ENCODE measurements at places on chromosomes 2 and 18. TPM values are rescaled to one million over a fixed set of nuclear protein-coding genes. Genes with fewer than 3 reads are reported as not detected.
A peak's percentile ranks its signal among the peaks of the same experiment; 100 is the strongest.

GRCh38 chr2:236998758-236999157, 86.9 kb upstream of the COPS8 start:
- no peak for DNase-seq

- no peak for DNase-seq
Observed at GRCh38 chr18:67525328-67526099, 9.0 kb upstream of the DSEL start.

- peak; percentile 46 for DNase-seq
Observed at GRCh38 chr2:96875498-96876268, 5.8 kb upstream of the SEMA4C start.

DNA sequence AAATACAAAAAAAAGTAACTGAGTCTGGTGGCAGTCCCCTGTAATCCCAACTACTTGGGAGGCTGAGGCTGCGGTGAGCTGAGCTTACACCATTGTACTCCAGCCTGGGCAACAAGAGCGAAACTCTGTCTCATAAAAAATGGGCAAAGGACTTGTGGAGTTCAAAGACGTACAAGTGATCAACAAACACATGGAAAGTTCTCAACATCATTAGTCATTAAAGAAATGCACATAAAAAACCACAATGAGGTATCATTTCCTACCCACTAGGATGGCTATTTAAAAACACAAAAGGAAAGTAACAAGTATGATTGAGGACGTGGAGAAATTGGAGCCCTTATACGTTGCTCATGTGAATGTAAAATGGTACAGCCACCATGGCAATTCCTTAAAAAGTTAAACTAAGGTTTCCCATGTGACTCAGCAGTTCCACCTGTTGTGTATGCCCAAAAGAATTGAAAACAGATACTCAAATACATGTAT, 52.3 kb downstream of the RAB10 start:
- DNase-seq: no peak

DNA sequence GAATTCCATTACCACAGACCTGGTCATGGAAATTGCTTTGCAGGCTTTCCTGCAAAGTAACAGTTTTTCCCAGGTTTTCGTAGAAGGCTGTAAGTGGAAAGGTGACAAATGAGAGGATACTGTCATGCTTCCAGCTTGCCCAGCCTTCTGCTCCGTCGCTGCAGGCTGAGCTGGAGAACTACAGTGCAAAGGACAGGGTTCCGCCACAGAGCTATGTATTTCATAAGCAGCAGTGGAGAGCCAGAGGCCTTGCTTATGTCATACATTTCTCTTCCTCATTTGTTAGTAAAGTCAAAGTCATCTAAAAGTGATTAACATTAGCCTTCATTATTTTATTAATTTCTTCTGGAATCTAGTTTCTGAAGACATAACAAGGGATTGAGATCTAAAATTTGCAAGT, 72.9 kb upstream of the RBM44 start:
- no peak for DNase-seq

- DNase-seq: no peak
Observed at GRCh38 chr2:70994009-70994698, 519 bp downstream of the TEX261 start.

GRCh38 chr2:117321816-117322215, 492.7 kb upstream of the DDX18 start:
- no peak for DNase-seq

Gene SFT2D3
- 18.8 TPM for total RNA-seq

Gene TSGA10
- total RNA-seq: 7.9 TPM

Measured in neural crest cell (in vitro differentiated cells).